ENCODE measurements at places on chromosomes 3 and 15. TPM values are rescaled to one million over a fixed set of nuclear protein-coding genes. Genes with fewer than 3 reads are reported as not detected.

DNA sequence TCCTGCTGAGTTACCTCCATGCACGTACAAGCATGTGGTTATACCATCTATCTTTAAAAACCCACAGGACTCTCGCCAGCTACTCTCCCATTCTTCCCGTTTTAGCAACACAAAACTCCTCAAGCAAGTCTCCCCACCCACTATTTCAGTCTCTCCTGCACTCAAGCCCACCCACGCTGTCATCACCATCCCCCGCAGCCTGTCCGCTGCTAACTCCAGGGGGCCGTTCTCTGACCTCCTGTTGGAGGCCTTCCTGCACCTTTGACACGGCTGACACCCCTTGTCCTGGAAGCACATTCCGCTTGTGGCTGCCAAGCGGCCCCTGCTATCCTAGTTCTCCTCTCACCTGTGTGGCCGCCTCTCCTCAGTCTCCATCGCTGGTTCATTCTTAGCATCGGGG, 7.5 kb upstream of the PCSK6 start:
- peaks cover 40% of the 10 kb centered on the region for H3K4me1 ChIP-seq
- no peak overlapping the region for H3K4me3 ChIP-seq
- DNase-seq = no peak
- peaks cover 43% of the 10 kb centered on the region for H3K27me3 ChIP-seq
- no peaks in the 10 kb centered on the region for H3K36me3 ChIP-seq

- H3K36me3 ChIP-seq = no peaks in the 10 kb centered on the region
- no peak for DNase-seq
- H3K4me1 ChIP-seq = peaks cover 10% of the 10 kb centered on the region
- H3K4me3 ChIP-seq = no peak overlapping the region
These were observed 2.3 kb upstream of the SYNM start for GRCh38 chr15:99102332-99103235.

DNA sequence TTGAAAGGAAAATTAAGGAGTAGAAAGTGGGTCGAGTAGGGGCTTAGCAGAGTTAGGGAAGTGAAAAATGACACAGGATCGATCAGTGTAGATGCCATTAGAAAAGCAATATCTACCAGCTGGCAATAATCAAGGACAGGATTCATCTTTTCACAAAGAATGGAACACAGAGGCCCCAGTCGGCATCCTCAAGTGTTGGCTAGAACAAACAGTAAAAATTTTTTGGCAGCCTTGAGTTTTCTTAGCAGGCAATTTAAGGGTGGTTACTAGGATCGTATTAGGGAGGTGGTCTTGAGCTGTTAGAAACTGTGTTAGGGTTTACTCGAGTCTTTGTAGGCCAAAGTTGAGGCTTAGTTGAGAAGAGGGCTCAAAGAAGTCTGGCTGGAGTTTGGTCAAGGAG, 658.8 kb upstream of the SGO1 start:
- H3K36me3 ChIP-seq = no peaks in the 10 kb centered on the region
- no peaks in the 10 kb centered on the region for H3K27me3 ChIP-seq
- H3K27ac ChIP-seq = no peak overlapping the region

CFAP161 gene
- total RNA-seq = not detected

DNA sequence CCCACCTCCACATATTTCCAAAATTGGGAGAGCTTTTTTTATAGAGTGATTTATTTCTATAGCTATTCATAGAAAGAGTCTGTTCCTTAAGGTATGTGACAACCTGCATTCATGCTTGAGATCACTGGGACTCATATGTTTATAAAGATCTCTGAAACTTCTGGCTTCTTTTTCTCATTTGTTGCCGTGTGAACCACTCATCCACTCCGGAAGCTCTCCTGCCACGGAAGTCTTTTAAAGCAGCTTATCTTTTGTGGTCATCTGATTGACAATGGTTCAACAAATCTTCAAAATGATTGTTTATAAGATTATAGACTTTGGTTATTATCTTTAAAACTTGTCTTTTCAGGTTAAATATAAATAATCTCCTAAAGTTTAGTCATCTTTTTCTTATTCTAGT, 260.5 kb downstream of the C3orf38 start:
- DNase-seq = peak; percentile 10
- H3K36me3 ChIP-seq = no peaks in the 10 kb centered on the region
- H3K27me3 ChIP-seq = no peaks in the 10 kb centered on the region
- no peak overlapping the region for H3K4me3 ChIP-seq
- H3K4me1 ChIP-seq = peaks cover 8% of the 10 kb centered on the region

DNA sequence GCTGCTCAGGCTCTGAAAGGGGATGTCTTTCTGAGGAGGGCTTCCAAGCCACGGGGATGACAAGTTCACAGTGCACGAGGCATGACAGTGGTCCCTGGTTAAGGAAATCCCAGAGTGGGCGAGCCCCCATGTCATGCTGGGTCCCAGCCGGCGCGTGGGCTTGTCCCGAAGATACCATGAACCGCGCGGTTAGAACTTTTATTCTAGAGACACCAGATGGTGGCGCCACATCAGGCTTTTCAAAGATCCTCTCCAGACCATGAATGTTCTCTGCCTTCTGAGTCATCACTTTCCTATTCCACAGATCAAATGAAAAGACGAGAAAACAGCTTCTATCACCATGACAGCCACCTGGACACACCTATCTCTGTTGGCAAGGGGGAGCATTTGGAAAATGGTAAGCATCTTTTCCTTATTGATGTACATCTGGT, 227.8 kb upstream of the LYSMD4 start:
- no peak overlapping the region for H3K4me3 ChIP-seq
- DNase-seq = no peak
- no peaks in the 10 kb centered on the region for H3K36me3 ChIP-seq
- no peak overlapping the region for H3K27ac ChIP-seq

CASR gene
- not detected for total RNA-seq

DNA sequence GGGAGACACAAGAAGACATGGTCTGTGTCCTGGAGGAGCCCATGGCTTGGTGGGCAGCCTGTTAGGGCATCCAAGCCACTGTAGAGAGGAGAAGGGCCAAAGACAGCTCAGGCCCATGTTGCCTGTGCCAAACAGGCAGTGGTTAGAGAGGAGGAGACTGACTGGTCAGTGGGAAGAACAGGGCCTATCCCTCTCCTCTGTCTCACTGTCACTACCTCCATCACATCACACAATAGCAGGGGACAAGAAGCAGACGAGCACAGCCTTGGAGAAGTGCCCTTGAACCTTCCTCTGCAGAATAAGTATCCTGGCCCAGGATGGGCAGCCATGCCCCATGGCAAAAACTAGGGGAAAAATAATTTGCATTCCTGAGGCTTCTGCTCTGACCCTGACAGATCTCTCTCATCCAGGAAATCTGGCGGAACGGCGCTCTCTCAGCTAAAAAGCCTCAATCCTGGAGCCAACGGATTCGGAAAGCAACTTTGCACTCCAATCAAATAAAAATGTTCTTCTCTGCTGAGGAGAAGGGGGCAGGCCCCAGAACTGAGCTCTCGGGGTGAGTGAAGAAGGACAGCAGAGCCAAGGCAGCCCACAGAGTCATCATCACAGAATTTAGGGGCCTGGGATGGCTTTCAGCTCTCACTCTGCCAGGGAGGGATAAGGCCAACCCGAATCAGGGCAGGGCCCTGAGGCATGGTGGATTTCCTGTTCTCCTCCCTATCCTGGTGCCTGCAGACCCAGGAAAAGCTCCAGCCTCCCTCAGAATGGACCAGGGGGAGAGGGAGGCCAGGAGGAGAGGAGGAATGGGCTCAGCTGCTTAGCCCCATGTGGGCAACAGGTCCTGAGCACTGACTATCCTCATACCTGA, 1.6 kb downstream of the SHF start:
- H3K27ac ChIP-seq = no peak overlapping the region
- no peak for DNase-seq
- H3K4me1 ChIP-seq = peaks cover 30% of the 10 kb centered on the region
- H3K36me3 ChIP-seq = no peaks in the 10 kb centered on the region
- peaks cover 7% of the 10 kb centered on the region for H3K27me3 ChIP-seq
- H3K4me3 ChIP-seq = peak overlapping the region; percentile 88

ST3GAL6 gene
- 0.44 TPM for total RNA-seq

CLDN16 gene
- not detected for total RNA-seq

- H3K4me3 ChIP-seq = peak overlapping the region; percentile 48
- H3K4me1 ChIP-seq = peaks cover 83% of the 10 kb centered on the region
- no peak for DNase-seq
- H3K27me3 ChIP-seq = no peaks in the 10 kb centered on the region
- H3K36me3 ChIP-seq = peaks cover 24% of the 10 kb centered on the region
These were observed 141.4 kb downstream of the FOXP1 start for GRCh38 chr3:71441925-71442651.

IL17RC gene
- 0.27 TPM for total RNA-seq

GRCh38 chr3:88166419-88166971, 16.7 kb downstream of the C3orf38 start:
- no peaks in the 10 kb centered on the region for H3K27me3 ChIP-seq
- H3K36me3 ChIP-seq = peaks cover 35% of the 10 kb centered on the region
- no peak overlapping the region for H3K27ac ChIP-seq
- DNase-seq = no peak

- H3K4me3 ChIP-seq = no peak overlapping the region
- H3K27ac ChIP-seq = no peak overlapping the region
- H3K36me3 ChIP-seq = peaks cover 41% of the 10 kb centered on the region
- no peak for DNase-seq
- no peaks in the 10 kb centered on the region for H3K27me3 ChIP-seq
- peaks cover 4% of the 10 kb centered on the region for H3K4me1 ChIP-seq
These were observed 32.7 kb downstream of the EDEM1 start for GRCh38 chr3:5220193-5220592.

DNA sequence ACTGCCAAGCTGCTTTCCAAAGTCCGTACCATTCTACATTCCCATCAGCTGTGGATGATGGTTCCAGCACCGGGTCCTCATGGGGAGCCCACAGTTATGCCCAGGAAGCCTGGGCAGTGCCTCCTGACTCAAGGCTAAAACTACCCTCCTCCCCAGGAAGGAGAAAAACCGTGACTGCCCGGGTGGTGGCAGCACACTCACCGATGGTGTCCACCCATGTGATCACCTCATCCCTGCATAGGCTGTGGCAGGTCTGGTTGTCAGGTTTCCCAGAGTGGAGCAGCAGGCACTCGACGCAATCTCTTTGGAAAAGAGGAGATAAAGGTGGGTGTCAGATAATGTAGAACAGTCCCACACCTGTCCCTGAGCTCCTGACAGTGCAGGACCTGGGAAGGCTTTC, 38.6 kb downstream of the UMPS start:
- no peaks in the 10 kb centered on the region for H3K4me1 ChIP-seq
- H3K36me3 ChIP-seq = no peaks in the 10 kb centered on the region
- DNase-seq = no peak

PLA2G4D gene
- not detected for total RNA-seq

DNA sequence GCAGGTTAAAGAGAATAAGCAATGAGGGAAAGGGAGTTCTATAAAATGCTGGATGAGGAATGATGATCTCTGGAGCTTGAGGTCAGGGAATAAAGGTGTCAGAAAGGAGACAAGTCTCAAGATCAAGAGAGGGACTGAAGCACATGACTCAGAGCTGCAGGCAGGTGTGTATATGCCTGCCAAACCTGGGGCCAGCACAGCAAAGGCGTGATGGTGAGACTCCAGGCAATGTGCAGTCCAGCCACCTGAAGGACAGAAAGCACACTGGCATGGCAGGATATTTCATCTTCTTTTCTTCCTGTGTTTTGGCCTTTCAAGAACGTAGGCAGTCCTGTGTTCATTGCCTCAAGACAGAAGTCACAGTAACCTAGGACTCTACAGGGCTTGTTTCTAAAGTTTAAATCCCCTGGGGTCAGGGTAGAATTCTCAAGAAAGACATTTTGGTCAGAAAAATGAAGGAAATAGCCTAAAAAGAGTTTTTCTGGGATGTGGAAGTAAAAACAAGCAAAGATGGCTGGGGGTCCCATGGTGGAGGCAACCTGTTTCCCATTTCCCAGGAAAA, 55.5 kb upstream of the TOPAZ1 start:
- H3K27me3 ChIP-seq = peaks cover 14% of the 10 kb centered on the region
- H3K27ac ChIP-seq = no peak overlapping the region
- no peaks in the 10 kb centered on the region for H3K4me1 ChIP-seq
- H3K4me3 ChIP-seq = no peak overlapping the region
- no peak for DNase-seq

UACA gene
- 1.3 TPM for total RNA-seq

EPHB3 gene
- total RNA-seq = not detected

DNA sequence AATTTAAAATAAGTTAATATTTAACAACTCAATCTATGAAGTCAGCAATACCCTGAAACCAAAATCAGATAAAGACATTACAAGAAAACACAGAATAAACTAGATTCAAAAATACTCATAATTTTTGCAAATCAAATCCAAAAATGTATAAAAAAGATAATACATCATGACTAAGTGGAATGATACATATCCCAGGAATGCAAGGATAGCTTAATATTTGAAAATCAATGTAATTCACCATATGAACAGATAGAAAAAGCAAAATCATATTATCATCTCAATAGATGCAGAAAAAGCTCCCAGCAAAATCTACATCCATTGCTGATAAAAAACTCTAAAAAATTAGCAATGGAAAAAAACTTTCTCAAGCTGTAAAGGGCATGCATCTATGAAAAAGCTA, 70.5 kb downstream of the SETMAR start:
- H3K27ac ChIP-seq = no peak overlapping the region
- H3K4me3 ChIP-seq = no peak overlapping the region
- no peaks in the 10 kb centered on the region for H3K27me3 ChIP-seq
- peaks cover 2% of the 10 kb centered on the region for H3K4me1 ChIP-seq

ZDHHC23 gene
- 2.6 TPM for total RNA-seq

- DNase-seq = no peak
- H3K27me3 ChIP-seq = no peaks in the 10 kb centered on the region
- H3K4me3 ChIP-seq = no peak overlapping the region
- H3K27ac ChIP-seq = no peak overlapping the region
- H3K36me3 ChIP-seq = no peaks in the 10 kb centered on the region
These were observed 77.8 kb upstream of the PLXND1 start for GRCh38 chr3:129684270-129684669.

ZCWPW2 gene
- 0.16 TPM for total RNA-seq

GRCh38 chr3:115788921-115789470, 165.7 kb downstream of the GAP43 start:
- no peak overlapping the region for H3K27ac ChIP-seq
- H3K4me1 ChIP-seq = peaks cover 44% of the 10 kb centered on the region
- peaks cover 10% of the 10 kb centered on the region for H3K27me3 ChIP-seq
- no peak for DNase-seq
- H3K36me3 ChIP-seq = no peaks in the 10 kb centered on the region

CHRFAM7A gene
- total RNA-seq = 2.1 TPM

SERPINI1 gene
- 0.71 TPM for total RNA-seq

PLSCR5 gene
- total RNA-seq = not detected

DNA sequence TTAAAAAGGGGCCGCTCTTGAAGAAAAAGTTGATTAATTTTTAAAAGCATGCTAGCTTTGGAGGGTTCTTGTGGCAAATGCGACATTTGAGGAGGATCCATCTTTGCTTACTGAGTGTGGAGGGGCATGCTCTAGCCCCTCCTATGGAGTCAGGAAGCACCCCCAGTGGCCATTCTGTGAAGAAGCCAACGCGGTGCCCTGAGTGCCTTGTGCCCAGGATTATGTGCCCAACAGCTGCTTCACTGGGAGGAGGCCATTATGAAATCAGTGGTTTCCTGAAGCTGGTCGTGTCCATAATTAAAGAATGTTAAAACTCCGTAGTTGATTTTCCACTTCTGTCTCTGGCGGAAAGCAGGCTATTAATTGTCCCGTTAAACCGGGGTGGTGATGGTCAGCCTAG, 69.1 kb upstream of the TNFAIP8L3 start:
- peaks cover 18% of the 10 kb centered on the region for H3K27me3 ChIP-seq
- H3K4me1 ChIP-seq = peaks cover 11% of the 10 kb centered on the region
- H3K36me3 ChIP-seq = no peaks in the 10 kb centered on the region
- no peak for DNase-seq
- no peak overlapping the region for H3K27ac ChIP-seq
- H3K4me3 ChIP-seq = no peak overlapping the region

GREM1 gene
- total RNA-seq = 0.23 TPM
